Erythroblast (primary cell): ENCODE measurements at places on chromosomes 6 and 20.
A peak's percentile ranks its signal among the peaks of the same experiment; 100 is the strongest.

GRCh38 chr20:2358006-2358405 is 22.7 kb upstream of the TGM6 start:
- DNase-seq = no peak

- no peak for DNase-seq
Measured at GRCh38 chr6:47810885-47811284, 29.1 kb downstream of the OPN5 start.

DNA sequence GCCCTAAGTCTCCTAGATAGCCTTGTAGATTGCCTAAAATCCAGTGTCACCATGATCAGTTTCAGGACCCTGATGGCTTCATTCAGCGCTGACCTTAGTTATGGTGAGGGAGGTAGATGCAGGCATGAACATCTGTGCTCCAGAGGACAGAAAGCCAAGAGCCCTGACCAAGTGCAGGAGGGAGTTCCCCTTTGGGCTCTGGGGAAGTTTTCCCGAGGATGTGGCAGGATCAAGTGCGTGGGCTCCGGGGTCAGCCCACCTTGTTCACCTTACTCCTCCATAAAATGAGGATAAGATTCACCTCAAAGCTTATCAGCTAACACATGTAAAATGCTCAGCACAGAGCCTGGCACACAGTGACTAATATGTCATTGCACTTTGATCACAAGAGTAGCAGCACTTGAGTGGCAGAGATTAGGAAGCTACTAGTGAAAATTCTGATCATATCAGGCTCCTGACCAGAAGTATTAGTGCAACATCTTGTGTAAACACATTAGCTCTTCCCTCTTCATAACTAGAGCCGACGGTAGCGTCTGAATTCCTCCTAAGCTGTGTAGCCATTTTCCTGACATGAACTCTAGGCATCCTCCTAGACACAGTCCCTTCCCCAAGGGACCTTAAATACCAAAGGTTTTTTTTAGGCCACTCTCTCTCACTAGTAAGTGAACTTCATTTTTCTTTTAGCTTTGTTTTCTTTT is 125.2 kb downstream of the SULF2 start:
- no peak for DNase-seq

GRCh38 chr6:2884804-2885203 is 18.3 kb downstream of the SERPINB9 start:
- no peak for DNase-seq

GRCh38 chr6:36219081-36219480 is 22.5 kb downstream of the BRPF3 start:
- DNase-seq = no peak

DNA sequence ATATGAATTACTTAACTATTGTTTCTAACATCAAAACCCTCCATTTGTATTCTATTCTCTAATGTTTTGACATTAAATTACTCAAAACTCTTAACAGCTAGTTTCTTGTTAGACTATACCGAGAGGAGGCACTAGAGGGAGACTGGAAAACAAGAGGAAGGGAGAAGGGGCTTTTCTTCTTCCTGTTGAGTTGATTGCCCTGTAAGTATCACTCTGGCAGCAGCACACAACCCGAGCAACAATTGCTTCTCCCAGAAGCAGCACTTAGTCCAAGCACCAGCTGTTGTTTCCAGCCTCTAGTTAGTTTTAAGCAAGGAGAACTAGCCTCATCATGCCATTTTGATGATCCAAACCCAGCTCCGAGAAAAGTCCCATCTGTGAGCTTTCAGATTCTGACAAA is 603.8 kb downstream of the PRKN start:
- DNase-seq = no peak

GRCh38 chr6:25411316-25411950 is 132.3 kb downstream of the CARMIL1 start:
- no peak for DNase-seq

DNA sequence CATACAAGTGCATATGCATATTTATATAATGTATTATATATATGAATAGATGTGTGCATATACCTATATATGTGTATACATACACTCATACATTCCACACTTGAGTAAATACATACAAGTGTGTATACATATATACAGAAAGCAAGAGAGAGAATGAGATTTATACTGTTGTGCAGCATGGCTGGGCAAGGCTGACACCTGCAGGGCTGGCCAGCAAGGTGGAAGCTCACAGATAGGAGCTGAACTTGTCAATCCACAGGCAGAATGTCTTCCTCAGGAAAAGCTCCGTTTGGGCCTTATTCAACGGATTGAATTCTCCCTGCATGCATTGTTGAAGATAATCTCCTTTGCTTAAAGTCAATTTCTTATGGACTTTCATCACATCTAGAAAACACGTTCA is 256.7 kb downstream of the ZNF217 start:
- DNase-seq = no peak

DNA sequence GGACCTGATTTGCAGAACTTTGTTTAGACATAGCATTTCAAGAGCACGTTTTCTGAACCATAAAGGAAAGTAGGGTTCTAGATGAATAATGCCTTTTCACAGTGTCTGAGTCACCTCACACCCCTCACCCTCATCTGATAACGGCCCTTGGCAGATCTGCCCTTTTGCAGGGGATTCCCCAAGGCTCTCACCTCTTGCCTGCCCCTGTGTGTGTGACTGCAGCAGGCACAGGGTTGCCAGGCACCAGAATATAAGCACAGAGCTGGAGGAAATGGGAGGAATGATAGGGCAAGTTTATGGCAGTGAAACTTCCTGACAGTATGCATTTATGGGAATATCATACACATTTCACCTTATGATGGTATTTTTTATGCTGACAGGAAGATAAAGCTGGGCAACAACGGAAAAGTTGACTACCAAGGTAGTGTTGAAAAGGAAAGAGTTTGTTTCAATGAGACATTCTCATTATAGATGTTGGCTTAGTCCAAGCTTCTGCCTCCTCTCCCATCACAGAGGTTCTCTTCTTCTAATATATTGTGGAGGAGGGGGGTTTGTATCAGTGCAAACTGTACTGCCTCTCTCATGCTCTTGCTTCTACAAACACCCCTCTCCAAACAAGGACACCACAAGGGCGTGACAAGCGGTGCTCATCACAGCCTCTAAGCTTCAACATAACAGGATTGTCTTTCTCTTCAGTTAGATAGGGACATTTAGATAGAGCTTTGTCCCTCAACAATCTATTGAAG is 101.5 kb upstream of the BACH2 start:
- DNase-seq = peak; percentile 13

GRCh38 chr6:12171717-12172116 is 118.4 kb upstream of the EDN1 start:
- DNase-seq = no peak

DNA sequence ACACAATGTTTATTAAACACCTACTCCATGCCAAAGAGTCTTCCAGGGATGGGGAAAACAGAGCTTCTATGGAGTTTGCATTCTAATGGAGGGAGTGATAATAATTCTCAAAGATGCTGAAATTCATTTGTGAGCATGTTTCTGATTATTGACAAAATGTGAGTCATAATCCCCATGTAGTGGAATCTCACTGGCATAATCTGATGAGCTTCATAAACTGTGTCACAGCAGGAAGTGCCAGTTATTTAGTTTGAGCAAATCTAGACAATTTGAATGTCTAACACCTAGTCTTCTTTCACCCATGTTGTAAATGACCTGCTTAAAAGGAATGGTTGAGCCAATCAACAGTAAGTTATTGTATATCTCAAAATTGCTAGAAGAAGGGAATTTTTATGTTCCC is 95.1 kb downstream of the KCNQ5 start:
- no peak for DNase-seq

- DNase-seq = no peak
Measured at GRCh38 chr6:4351520-4352321, 216.3 kb upstream of the ECI2 start.

GRCh38 chr6:6696867-6697531 is 108.5 kb downstream of the LY86 start:
- DNase-seq = peak; percentile 87

DNA sequence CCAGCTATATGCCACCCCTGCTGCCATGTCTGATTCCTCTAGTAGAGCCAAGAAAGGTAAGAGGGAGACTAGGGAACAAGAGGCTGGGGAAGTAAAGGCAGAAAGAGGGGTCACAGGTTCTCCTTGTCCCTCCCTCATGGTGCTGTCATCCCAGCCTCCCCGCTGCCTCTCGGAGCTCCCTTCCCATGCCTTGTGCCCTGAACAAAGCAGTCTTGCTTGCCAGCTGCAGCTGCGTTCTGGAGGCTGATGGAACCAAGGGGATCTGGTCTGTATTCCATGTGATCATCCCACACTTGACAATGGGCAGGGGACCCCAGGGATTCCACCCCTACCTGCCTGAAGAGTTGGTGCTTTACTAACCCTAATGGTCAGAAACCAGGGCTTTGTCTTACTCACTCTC is 61.4 kb downstream of the DAAM2 start:
- no peak for DNase-seq

DNA sequence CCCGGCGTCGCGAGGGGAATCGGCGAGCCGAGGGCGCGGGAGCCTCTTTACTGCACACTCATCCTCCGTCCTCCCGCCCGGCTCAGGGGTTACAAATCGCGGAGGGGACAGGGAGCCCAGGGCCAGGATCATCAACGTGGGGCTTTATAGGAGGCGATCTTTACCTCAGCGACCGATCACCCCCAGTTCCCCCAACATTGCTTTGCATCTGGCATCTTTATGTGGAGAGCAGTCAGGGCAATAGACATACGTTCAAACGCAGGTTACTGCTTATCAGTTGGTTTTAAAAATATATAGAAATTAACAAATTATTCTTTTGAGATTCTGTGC is 634 bp downstream of the HSF2 start:
- DNase-seq = peak; percentile 77

DNA sequence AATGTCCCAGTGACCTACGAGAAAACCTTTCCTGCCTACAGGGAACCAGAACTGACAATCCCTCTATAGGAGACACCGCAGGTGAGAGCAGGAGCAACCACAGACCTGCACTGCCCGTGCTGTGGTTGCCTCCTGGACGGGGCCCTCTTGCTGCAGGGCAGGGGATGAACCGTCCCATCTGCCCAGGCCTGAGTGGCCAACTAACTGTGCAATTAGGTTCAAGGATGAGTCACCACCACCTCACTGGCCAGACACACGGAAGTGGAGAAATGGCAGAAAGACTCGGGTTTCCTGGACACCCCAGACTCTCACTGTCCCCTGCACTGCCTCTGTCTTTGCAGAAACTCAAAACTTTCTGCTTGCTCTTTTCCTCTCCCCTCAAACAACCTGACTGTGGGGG is 13.8 kb upstream of the HLA-G start:
- no peak for DNase-seq
